Uterus (tissue), 4 donors: ENCODE measurements at places on chromosomes 11 and 22. TPM values are rescaled to one million over a fixed set of nuclear protein-coding genes. Genes with fewer than 3 reads are reported as not detected.

DNA sequence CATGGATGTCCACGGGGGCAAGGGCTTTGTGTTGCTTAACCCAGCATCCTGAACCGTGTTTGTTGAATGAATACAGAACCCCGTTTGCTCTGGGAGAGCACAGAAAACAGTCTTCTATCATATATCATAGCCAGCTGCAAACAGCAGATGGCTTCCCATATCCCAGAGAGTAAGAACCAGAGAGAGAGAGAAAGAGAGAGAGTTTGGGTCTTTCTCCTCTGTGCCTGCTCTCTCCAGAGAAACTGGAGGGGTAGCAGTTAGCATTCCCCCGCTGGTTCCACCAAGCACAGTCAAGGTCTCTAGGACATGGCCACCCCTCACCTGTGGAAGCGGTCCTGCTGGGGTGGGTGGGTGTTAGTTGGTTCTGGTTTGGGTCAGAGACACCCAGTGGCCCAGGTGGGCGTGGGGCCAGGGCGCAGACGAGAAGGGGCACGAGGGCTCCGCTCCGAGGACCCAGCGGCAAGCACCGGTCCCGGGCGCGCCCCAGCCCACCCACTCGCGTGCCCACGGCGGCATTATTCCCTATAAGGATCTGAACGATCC, 440 bp upstream of the TIMP3 start:
- no peaks in the 10 kb centered on the region for H3K36me3 ChIP-seq
- peak overlapping the region; percentile 92 for H3K27ac ChIP-seq
- DNase-seq, result no peak
- H3K4me1 ChIP-seq, result no peaks in the 10 kb centered on the region
- no peaks in the 10 kb centered on the region for H3K27me3 ChIP-seq

DNA sequence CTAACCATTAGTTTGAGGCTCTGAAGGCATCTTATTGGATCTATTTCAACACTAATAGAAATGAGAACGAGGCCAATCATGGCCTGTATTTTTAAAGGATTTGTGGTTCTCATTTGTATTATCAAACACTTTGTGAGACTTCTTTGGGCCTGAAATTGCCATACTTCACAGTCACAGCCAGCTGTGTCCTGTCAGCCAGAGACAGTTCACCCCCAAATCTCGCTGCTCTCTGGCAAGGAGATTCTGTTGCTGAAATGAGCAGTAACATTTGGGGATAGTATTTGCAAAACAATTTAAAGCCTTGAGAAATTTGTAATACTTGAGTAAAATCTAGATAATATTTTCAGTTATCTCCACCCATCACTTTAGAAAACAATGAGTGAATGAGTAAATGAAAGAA, 26.9 kb upstream of the TENM4 start:
- no peaks in the 10 kb centered on the region for H3K36me3 ChIP-seq
- no peak overlapping the region for H3K27ac ChIP-seq
- H3K4me3 ChIP-seq, result no peak overlapping the region
- no peaks in the 10 kb centered on the region for H3K4me1 ChIP-seq
- no peak for DNase-seq
- no peaks in the 10 kb centered on the region for H3K27me3 ChIP-seq

DNA sequence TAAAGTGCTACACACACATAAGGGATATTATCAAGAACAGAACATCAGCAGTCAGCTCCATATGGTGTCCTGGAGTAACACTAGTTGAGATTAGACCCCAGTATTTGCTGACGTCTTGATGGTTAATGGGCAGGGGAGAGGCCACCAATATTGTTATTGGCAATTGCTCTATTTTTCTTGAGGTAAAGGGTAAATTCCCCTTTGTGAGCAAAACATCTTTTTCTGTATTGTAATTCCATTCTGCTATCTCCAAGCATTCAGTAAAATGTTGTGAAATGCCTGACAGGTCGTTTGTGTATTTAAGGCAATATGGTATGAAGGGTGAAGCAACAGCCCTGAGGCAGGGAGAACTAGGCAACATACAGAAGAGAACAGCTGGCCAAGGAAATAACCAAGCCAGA, 21.9 kb downstream of the PC start:
- no peaks in the 10 kb centered on the region for H3K27me3 ChIP-seq
- H3K27ac ChIP-seq, result no peak overlapping the region
- DNase-seq, result no peak
- H3K36me3 ChIP-seq, result no peaks in the 10 kb centered on the region
- H3K4me3 ChIP-seq, result no peak overlapping the region

GRCh38 chr22:42773167-42773566, 52.5 kb upstream of the A4GALT start:
- no peak overlapping the region for H3K4me3 ChIP-seq
- peaks cover 6% of the 10 kb centered on the region for H3K4me1 ChIP-seq
- DNase-seq, result no peak
- no peaks in the 10 kb centered on the region for H3K36me3 ChIP-seq

Gene UBASH3B
- total RNA-seq, result 3.7 TPM

DNA sequence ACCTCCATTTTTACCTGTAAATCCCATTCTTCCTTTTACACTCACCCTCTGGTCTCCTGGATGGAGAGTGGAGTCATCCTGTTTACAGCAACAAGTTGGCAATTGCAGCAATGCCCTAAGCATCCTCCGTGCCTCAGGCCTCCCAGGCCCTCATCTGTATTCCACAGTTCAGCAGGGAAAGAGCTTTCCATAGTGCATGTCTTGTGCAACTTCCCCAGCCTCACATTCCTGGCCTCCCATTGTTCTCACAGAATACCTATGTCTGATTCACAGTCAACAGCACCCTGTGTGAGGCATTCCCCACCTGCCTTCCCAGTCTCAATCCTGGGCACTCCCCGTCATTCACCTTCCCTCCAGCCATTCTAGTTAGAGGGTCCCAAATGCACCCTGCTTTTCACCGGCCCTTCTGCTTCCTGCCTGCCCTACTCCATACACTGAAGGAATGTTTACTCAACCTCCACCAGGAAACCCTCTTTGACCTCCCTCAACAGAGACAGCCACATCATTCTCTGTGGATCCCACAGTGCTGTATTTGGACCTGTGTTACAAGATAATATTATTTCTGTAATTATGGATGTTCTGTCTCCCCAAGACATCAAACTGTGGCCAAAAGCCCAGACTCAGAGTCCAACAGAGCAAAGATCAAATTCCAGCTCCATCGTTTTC, 405.7 kb downstream of the BUD13 start:
- DNase-seq, result no peak
- no peaks in the 10 kb centered on the region for H3K36me3 ChIP-seq
- H3K27me3 ChIP-seq, result no peaks in the 10 kb centered on the region
- H3K4me3 ChIP-seq, result no peak overlapping the region
